ENCODE measurements at places on chromosomes 6 and 20. TPM values are rescaled to one million over a fixed set of nuclear protein-coding genes. Genes with fewer than 3 reads are reported as not detected.

The CLVS2 gene
- total RNA-seq: 7.5 TPM

DNA sequence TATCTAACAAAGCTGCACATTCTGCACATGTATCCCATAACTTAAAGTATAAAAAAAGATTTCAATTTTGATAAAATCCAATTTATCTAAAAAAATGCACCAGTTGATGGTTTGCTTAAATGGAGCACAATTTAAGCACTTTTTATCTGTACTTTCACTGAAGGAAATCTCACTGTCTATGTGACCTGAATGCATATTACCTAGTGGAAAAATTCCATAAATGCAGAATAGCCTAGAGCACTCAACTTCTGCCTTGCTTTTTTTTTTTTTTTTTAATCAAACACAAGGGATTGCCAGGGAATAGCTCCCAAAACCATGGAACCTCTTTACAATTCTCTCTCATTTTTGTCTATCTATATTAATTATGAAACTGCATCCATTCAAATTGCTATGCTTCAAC is 80.4 kb downstream of the RFPL4B start:
- no peak for DNase-seq

GRCh38 chr6:152404936-152405595 is 232.1 kb downstream of the SYNE1 start:
- no peak for DNase-seq

The KCNK16 gene
- total RNA-seq: not detected

- no peak for DNase-seq
These were observed 38.9 kb downstream of the BMP5 start for GRCh38 chr6:55836481-55836880.

DNA sequence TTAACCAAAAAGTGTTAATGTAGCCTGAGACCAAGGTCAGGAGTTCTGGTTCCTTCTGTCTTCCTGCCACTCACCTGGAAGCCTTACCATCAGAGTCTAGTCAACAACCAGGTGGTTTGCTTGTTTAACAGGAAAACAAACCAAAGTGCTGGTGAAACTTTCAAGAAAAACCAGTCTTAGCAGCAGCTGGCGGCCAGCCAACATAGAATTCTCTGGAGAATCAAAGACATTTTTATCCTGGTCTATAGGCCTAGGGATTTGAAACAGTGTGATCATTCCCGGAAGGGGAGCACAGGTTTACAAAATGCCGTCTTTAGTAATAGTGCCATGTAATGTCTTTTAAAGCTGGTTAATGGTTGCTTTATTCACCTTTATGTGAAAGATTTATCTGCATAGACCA is 146.6 kb upstream of the AKIRIN2 start:
- no peak for DNase-seq

DNA sequence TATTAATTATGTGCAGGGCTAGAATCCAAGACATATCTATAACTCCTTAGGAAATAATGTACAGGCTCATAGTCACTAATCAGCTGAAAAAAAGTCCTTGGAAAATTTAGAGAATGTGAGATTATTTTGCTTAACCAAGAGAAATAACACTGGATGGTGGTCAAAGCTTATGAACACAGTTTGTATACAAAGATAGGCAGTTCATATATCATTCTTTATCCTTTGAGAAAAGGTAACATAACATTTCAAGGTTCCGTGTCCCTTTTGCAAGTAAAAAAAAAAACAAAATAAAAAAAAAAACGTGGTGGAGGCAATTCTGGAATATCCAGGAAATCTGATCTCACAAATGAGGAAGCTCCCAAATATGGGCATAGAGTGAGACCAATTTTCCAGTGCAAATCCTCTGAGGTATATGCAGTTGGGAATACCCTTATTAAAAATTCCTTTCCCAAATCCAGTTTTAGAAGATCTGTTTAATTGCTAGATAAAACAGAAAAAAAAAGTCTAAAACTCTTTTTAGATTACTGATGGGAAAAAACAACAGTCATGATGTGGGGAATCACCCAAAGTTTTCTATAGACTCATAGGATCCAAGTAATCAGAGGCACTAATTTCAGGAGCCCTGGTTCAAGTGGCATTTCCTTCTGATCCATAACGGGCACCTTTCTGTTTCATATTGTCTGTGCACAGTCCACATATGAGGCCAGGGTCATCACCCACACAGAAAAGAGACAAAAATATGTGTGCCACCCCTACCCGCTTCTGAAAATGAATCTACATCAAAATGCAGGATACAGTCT is 17.7 kb upstream of the TNFAIP3 start:
- DNase-seq: no peak

The FERMT1 gene
- total RNA-seq: 0.41 TPM

- DNase-seq: no peak
These were observed at the start of gene EFCAB8 for GRCh38 chr20:32858701-32859372. Gene EFCAB8, plus strand, starts transcription at chr20:32858923. Its CDS starts 4,870 bp downstream, at chr20:32863793.

DNA sequence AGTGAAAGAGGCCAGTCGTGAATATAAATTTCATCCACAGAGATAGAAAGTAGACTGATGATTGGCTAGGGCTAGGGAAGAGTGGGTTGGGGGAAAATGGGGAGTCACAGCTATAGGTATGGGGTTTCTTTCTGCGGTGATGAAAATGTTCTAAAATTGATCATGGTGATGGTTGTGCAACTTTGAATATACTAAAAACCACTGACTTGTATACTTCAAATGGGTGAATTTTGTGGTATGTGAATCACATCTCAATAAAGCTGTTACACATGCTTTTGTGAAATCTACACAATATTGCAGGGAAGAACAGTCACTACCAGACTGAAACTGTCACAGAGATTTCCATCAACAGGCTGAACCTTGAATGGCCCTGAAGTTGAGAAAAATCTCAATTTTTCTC is 61.5 kb downstream of the LYRM4 start:
- DNase-seq: no peak

GRCh38 chr6:1131285-1132079 is 180.4 kb upstream of the FOXQ1 start:
- no peak for DNase-seq

DNA sequence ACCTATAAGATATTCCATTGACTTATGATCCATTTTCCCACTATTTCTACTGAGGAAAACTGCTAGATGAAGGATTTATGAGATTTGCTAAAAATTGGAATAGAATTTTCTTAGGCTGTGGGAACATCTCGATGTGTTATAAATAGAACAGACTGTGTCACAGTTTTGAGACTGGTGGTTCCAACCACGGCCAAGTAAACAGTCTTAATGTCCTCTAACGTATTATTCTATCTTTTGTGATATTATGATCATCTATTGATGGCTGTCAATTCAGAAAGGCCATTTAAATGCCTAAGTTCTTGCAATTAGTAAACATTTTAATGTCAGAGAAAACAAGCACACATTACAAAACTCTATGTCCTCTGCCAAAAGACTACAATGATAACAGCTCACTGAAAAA is 71.5 kb upstream of the PLN start:
- DNase-seq: no peak

DNA sequence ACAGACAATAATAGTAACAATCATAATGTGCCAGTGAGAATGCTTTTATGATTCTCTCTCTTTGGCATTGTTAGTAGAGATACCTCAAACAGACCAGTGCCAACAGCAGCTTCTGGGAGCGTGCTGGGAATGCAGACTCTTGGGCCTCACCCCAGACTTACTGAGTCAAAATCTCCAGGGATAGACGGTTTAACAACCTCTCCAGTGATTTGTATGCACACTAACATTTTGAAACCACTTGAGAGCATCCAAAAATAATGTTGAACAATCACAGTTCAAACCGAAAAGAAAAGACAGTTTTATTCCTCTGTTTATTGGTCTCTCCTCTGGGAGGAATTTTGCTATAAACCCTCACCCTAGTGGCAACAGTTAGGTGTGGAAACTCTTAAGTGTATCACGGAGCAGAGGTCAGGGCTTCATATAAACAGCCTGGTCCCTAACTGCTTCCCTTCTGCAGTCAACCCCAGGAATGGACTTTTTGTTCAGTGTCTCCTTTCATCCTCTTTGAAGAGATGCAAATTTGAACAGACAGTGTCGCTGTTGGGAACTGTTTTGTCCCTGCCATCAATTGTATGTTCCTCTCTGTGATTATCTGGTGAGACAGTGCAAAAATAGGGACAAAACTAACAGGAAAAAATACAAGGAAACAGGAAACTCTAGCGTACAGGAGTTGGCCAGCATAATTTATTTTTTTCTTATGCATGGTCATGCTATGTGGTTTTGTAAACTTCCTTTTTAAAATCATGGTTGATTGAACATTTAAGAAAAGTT is 162.4 kb upstream of the BTBD3 start:
- peak; percentile 64 for DNase-seq

- DNase-seq: no peak
These were observed 60.8 kb downstream of the UBR2 start for GRCh38 chr6:42624601-42625000.

- DNase-seq: no peak
These were observed 48.1 kb downstream of the SLC22A3 start for GRCh38 chr6:160396292-160396691.

- DNase-seq: no peak
These were observed 90.0 kb upstream of the INSM1 start for GRCh38 chr20:20277894-20278335.

- no peak for DNase-seq
These were observed 166.6 kb upstream of the TAB2 start for GRCh38 chr6:149150801-149151398.

The KCNG1 gene
- total RNA-seq: 5.3 TPM

The FKBP5 gene
- total RNA-seq: 313 TPM

DNA sequence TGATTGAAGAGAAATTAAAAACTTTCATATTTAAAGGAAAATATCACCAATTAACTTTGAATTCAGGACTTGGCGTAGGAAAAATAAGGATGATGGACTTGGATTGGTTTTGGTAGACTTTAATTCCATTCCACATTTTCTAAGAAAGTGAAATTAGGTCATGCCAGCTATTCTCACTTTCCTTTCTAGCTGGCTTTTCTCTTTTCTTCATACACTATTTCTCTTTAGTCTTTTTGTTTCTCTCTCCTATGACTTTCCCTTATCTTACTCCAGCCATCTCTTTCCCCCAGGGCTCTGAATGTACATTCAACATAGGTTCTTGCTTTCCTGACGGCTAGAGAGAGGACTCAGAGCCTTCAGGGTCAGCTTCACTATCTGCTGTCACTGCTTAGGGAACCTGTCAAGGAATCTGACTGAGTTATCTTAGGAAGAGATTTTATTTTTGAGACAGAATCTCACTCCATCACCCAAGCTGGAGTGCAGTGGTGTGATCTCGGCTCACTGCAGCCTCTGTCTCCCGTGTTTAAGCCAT is 61.4 kb upstream of the MCM9 start:
- no peak for DNase-seq

GRCh38 chr6:26501482-26501986 is 1.4 kb downstream of the BTN1A1 start:
- DNase-seq: peak; percentile 64

GRCh38 chr6:137921823-137922222 is 54.8 kb downstream of the TNFAIP3 start:
- no peak for DNase-seq

DNA sequence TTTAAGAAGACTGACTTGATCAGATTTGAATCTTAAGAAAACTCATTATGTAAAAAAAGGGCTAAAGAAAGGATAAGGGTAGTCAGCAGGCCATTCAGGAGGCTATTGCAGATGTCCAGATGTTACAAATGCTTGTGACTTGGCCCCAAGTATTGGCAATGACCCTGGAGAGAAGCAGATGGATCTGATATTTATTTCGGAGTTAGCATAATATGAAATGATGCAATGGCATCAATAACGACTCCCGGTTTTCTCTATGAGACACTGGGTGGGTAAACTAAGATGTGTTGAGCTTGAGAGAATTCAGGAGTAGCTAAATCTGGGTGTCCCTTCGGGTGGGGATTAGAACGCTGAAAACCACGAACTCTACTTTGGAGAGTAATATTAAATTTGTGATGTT is 149.7 kb downstream of the LAMA2 start:
- DNase-seq: peak; percentile 66

GRCh38 chr20:56820984-56821383 is 191.9 kb downstream of the TFAP2C start:
- no peak for DNase-seq

Data from sigmoid colon (tissue), 7 donors.